ENCODE measurements at places on chromosomes 3 and 15. TPM values are rescaled to one million over a fixed set of nuclear protein-coding genes. Genes with fewer than 3 reads are reported as not detected.

The ISLR gene
- not detected for total RNA-seq

The THSD4 gene
- not detected for total RNA-seq

The DNAJA4 gene
- total RNA-seq, result 47.0 TPM

The SLC2A2 gene
- not detected for total RNA-seq

The PPP1R14D gene
- total RNA-seq, result not detected

The CD200R1 gene
- total RNA-seq, result 4.7 TPM

The MESP1 gene
- 0.22 TPM for total RNA-seq

The LEO1 gene
- 6.7 TPM for total RNA-seq

The LEKR1 gene
- 1.0 TPM for total RNA-seq

The OSBPL10 gene
- not detected for total RNA-seq

The LRRK1 gene
- 0.60 TPM for total RNA-seq

The UTS2B gene
- not detected for total RNA-seq

The FRG2C gene
- not detected for total RNA-seq

The DUOXA2 gene
- total RNA-seq, result not detected

The BCHE gene
- not detected for total RNA-seq

The CLDN16 gene
- total RNA-seq, result not detected

The UBA3 gene
- total RNA-seq, result 43.9 TPM

The NANOGP8 gene
- not detected for total RNA-seq

The PPP4R2 gene
- total RNA-seq, result 80.3 TPM
